ENCODE measurements at places on chromosomes 3 and 15.

DNA sequence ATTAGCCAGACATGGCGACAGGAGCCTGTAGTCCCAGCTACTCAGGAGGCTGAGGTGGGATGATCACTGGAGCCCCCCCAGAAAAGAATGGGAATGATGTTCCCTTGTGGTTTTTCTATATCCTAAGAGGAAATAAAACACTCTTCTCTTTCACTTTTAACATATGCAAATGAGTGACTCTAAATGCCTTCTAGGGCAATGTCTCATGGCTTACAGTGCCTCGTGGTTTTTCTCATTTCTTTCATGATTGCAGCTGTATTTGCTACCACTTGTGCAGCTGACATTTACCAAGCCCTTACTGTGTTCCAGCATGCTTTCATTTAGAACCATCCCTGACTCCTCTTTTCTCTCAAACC, 26.4 kb downstream of the STOML1 start:
- DNase-seq: no peak

- DNase-seq: peak; percentile 56
Measured at GRCh38 chr3:160003520-160004128, 15.0 kb downstream of the IL12A start.

DNA sequence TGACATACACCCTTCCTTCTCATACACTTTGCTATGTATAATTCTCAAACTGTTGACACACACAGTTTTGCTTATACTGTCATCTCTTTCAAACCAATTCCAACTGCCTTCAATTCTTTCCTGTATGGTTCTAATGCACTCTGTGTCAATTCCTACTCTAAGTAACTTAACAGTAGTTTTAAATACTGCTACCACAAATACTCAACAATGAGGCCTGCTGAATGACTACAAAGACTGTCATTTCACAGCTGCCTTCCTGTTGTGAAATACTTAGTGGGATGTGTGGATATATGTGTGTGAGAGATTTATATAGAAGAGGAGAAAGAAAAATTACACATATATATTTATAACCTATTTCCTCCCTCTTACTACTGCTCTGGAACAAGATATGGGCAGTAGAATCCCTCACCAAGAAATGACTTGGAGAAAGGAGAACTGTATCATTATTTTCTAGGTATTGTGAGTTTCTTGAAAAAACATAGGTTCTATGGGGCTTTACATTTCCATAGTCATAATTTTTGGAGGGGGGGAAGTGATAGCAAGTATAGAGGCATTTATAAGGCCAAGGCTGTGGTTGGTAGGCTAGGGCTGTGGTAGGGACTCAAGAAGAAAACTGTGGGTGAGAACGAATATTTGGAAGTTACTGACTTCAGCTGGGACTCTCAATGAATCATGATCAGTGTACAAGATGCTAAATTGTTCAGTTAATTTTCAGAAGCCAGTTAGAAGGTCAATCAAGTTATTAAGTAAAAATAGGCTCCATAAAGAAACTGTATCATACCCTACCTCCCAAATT, 88.7 kb downstream of the ANKRD28 start:
- DNase-seq: no peak

DNA sequence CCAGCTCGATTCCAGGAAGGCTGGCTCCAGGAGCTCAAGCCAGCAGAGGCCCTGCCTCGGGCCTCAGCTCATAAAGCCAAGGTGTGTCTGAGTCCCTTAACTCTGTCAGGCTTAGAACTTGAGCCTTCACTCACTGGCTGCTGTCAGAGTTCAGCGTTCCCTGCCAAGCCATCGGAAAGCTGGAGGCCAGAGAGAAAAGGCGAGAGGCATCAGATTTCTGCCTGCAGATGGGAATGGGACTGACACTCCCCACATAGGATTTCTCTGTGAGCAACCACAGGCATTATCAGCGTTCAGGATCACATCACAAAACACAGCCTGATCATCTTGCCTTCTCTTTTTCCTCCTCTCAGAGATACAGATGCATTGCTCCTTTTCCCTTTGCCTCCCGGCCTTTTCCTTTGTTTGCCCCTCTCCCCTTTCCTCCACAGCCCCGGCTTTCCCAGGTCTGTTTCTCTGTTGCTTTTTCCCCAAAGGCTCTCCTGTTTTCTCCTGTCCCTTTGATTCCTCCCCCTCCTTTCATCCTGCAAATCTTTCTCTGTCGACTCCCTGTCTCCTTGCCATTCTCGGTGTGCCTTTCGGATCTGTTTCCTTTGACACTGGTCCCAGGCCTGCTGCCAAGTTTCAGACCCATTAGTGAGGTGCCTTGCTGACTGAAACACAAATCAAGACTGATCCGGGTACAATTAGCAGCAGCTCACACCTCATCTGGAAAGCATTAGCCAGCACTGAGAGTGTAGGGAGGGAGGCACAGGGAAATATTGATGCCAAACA, 44.5 kb upstream of the BOC start:
- DNase-seq: no peak

DNA sequence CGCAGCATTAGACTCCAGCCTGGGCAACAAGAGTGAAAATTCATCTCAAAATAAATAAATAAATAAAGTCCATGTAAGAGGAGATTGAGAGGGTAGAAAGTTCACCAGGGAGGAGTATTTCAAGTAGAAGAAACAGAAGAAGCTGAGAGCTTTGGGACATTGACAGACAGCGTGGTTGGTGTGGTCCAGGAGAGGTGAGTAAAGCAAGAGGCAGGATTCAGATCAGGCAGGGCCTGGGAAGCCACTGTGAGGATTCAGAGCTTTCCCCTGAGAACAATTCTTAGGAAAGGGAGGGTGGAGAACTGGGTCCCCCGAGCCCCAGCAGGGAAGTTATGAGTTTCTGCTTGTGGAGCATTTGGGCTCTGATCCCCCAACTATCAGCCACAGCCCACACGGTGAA, 54.2 kb upstream of the AMOTL2 start:
- no peak for DNase-seq

GRCh38 chr3:191334346-191334893, 4.1 kb upstream of the UTS2B start:
- DNase-seq: no peak

- DNase-seq: no peak
Measured at GRCh38 chr3:59142556-59142955, 92.7 kb upstream of the CFAP20DC start.

DNA sequence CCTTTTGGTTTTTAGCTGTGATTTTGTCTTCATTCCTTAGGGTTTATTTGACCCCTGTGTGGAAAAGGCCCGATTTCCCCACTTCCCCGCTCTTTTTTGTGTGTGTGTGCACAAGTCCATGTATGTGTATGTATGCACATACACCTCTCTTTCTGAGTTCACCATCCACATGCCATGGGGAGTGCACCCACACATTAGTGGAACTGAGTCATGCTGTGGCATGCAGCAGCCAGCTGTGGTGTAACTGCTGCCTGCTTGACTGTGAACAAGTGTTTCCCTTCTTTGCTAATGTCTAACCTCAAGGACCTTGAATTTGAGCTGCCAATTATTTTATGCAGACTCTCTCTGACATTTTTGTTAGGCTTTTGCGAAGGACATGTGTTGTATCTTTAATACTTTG, 434.9 kb upstream of the TPM1 start:
- DNase-seq: no peak

DNA sequence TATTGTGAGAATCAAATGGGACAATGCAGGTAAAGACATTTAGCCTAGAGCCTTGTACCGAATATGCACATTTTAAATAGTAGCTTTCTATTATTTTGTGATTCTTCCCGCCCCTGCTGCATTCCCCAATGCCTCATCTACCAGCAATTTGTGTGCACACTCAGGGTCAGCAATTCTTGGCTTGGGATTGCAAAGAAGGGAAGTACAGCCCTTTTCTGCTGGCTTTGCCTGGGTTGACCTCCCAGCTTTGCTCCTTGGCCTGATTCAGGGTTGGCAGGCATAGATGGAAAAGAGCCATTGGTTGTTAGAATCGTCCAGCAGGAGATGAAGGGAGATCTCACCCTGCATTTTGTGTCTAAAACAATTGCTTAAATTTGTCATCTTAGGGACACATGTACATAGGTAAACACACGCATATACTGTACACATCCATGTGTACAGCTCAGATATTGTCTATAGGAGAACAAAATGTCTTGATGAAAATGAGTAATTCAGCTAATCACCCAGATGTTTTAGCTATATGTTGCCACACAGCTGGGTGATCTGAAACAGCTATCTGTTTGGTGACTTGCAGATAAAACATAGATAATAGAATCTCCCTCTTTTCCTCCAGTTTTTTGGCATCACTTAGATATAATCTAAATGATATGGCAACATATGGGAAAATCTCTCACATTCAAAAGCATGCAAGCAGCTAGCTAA, 340.9 kb upstream of the TBL1XR1 start:
- DNase-seq: no peak

GRCh38 chr3:61132062-61132461, 119.2 kb downstream of the FHIT start:
- no peak for DNase-seq

DNA sequence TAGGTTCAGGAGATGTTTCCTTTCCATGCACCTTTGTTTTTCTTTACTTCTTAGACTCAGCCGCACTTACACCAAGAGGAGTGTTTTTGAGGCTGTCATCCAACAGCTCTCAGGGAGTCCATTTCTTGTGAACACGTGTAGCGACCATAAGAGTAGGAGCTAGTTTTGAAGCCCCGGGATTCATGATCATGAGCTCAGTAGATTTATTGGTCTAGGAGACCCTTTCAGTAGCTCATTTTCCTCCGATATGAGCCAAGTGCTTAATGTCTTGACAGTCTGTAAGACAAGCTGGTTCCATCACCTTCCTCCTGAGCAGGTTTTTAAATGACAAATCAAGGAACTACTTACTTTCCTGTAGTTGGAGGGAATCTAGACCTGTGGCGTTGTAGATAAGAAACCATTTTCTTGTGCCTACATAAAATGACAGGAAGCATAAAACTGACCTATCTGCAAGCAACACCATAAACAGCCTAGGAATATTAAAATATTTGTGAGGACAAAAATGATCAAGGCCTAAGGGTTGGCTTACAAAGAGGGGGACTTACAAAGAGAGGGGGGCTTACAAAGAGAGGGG, 172.6 kb upstream of the BHLHE40 start:
- DNase-seq: no peak

DNA sequence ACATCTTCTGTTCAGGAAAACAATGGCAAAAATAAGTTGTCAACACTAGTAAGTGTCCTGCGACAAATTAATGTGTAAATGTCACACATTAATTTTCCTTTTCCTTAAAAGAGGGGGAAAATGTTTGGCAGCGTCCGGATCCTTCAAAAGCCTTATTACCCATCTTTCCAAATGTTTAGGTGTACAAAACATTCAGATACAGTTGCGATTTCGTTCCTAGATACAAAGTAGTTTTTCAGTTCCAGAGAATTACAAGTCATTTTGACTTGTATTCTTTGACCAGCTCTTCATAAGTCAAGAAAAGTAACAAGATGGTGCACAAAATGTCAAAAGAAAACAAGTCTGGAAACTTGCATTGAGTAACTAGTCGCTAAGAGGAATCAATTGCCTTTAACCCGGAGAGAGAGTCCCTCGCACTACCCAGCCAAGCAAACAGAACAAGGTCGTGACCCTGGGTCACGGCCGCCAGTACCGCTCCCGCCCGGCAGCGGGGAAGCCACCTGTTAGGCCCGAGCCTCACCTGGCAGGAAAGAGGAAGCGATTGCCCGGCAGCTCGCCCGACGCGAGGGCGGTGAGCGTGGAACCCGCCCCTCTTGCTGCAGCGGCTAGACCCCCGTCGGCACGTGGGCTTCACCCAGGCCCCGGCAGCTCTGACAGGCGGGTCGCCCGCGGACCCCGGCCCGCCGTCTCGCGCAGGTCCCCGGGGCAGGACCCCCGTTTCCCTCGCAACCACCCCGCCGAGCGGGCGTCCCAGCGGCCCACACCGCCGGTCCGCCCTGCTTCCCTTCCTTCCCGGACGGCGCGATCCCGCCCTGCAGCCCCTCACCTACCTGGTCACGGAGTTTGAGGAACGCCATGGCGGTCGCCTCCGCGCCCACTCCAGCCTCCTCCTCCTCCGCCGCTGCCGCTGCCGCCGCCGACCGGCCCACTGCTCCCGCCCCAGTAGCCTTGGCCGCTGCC, 61.0 kb upstream of the ANKRD28 start:
- DNase-seq: peak; percentile 57

DNA sequence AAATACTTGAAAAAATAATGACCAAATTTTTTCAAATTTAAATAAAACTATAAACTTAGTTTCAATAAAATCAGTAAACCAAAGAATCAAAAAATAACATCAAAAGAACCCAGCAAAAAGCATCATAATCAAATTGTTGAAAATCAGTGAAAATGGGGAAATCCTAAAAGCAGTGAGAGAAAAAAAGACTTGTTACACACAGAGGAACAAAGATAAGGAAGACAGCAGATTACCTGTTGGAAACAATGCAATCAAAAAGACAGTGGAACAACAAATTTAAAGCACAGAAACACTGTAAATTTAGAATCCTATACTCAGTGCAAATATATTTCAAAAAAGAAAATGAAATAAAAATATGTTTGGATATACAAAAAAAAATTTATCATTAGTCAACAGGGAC, 156.2 kb upstream of the LMCD1 start:
- no peak for DNase-seq

GRCh38 chr3:7270731-7271130, 409.8 kb downstream of the GRM7 start:
- DNase-seq: no peak

GRCh38 chr3:5572168-5572567, 384.7 kb downstream of the EDEM1 start:
- DNase-seq: no peak

DNA sequence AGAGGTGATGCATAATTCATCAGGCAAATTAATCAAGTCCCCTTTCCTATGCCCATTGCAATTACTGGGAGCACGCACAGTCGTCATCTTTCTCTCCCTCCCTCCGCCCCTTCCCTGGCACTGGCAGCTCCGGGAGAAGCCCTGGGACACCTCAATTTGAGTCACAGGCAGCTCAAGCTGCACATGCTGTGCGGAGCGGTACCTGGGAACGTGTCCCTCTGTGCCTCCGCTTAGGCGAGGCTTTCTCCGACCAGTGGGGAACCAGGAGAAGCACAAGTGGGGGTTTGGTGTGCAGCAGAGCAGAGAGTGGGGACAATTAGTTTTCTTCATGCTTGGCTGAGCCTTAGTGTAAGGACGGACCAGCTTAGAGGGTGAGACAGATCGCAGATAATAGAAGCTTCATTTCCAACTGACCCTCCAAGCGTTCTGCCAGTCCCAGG, 88.3 kb downstream of the SOX14 start:
- DNase-seq: no peak

Measured in activated CD4-positive, alpha-beta T cell treated with anti-CD3 and anti-CD28 coated beads, Interleukin-2, amount 50 U/mL, for 48 hours (primary cell).